ENCODE measurements at places on chromosomes 2 and 18.

DNA sequence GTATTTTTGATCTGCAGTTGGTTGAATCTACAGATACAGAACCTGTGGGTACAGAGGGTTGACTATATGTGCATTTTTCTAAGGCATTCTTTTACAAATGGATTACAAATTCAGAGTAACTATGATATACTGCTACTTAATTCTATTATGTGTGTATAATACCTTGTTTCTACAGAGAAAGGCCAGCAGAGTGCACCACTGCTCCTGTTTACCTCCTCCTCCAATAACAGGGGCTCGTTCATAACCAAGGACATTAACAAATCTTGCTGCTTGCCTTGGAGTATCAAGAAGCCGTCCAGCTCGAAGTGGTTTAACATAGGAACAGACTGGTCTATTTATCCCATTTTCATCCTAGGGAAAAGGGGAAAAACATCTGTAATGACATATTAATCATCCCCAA lies 16.4 kb downstream of the CEP76 start:
- DNase-seq = no peak

DNA sequence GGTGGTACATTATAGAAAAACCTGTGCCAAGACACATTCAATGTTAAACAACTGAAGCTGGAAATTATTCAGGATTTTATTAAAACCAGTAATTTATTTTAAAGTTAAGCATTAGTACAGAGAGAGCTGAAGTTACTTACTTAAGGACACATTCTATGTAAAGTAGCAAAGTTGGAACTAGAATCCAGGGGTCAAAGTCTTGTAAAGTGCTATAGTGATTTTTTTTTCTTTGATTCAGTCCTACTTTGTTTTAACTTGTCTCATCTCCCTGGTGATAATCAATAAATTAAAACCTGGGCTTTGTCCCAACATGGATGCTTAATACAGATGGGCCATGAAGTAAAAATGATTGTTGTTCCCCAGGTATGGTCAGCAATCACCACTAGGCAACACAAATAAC lies 1271.8 kb upstream of the CHAC2 start:
- no peak for DNase-seq

- no peak for DNase-seq
These were observed 17.6 kb downstream of the LCLAT1 start for GRCh38 chr2:30464544-30465170.

GRCh38 chr2:198546122-198546521 lies 741.7 kb downstream of the PLCL1 start:
- no peak for DNase-seq

DNA sequence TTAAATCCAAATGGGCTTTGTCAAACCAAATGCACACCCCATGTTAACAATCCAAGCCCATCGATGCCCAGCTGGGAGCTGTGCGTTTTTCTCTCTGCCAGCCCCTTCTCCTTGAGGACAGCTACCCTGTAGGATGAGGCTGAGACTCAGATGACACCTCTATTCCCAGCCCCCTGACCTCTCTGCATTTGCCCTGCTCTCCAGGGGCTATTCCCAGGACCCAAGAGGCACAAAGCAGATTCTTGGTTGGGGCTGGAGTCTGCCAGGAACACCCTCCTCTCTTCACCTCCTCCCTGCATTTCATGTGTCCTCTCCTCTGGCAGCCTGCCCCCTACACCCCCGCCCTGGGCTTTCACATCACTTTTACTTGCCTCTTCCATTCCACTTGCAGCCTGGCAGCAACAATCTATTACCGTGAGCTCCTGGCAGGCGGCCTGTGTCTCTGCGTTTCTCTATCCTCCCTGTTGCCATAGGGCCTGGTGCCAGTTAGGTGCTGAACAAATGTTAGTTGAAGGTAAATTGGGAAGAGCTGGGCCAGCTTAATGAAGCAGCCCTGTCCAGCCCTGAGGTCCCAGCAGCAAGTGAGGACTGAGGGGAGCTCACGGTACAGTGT lies 51.8 kb downstream of the ADD2 start:
- DNase-seq = no peak

DNA sequence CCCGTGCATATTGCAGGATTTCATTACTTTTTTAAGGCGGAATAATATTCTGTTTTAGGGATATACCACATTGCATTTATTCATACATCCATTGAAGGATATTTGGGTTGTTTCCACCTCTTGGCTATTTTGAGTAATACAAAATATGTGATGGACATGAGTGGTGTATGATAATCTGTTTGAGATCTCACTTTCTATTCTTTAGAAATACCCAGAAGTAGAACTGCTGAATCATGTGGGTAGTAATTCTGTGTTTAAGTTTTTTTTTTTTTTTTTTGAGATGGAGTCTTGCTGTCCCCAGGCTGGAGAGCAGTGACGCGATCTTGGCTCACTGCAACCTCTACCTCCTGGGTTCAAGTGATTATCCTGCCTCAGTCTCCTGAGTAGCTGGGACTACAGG lies 201.4 kb downstream of the NYAP2 start:
- DNase-seq = no peak

Measured in stimulated activated CD8-positive, alpha-beta memory T cell treated with anti-CD3 and anti-CD28 coated beads, Interleukin-15, amount 100 ng/mL, for 24 hours (primary cell).